ENCODE measurements at places on chromosomes 12 and 14.

DNA sequence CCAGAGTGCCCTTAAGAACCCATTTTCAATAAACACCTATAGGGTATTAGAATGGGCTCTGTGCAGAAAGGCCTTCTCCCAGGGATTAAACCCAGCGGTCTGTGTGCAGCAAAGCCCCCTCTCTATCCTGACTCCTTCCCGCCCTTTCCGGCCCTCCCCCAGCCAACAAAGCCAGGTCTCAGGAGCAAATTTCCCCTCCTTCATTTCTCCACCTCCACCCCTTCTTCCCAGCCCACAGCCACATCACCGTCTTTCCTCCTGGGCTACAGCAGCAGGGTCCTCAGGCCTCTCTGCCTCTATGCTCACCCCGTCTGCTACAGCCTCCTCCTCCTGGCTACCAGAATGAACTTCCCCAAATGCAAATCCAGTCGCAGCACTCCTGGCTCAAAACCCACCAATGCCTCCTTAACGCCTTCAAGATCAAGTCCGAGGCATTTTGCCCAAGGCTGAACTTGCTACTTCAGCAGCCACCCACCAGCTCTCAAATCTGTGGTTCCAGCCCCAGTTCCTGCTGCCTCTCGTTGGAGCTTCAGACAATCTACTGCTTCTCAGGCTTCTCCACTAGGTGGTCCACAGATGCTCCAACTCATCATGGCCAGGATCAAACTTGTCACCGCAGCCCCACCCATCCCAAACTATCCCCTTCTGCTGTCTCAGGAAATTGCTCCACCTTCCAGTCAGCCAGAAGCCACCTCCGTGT lies 134.8 kb downstream of the BCL11B start:
- DNase-seq = no peak
- no peak overlapping the region for H3K27ac ChIP-seq
- H3K4me1 ChIP-seq = peaks cover 12% of the 10 kb centered on the region
- H3K27me3 ChIP-seq = no peaks in the 10 kb centered on the region
- H3K4me3 ChIP-seq = no peak overlapping the region

- H3K27me3 ChIP-seq = peaks cover 38% of the 10 kb centered on the region
- no peaks in the 10 kb centered on the region for H3K36me3 ChIP-seq
- no peak overlapping the region for H3K4me3 ChIP-seq
- peaks cover 27% of the 10 kb centered on the region for H3K4me1 ChIP-seq
Observed at GRCh38 chr12:52007982-52008510, 1.3 kb downstream of the TAMALIN start.

DNA sequence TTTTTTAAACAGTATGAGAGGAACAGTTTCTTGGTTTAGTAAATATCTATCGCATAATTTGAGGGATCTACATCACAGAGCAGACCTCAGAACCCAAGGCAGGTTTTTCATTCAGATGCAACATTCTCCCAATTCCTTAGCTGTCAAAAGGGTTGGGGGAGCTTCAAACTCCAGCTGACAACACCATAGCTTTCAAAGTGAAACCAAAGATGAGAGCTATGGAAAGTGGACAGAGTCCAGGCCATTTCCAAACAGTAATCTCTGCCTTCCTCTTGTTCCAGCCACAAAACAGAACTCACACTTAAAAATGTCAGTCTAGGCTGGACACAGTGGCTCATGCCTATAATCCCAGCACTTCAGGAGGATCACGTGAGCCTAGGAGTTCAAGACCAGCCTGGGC lies 87.8 kb downstream of the SPRING1 start:
- no peak overlapping the region for H3K4me3 ChIP-seq
- H3K36me3 ChIP-seq = no peaks in the 10 kb centered on the region

GRCh38 chr14:27608377-27608776 lies 1010.5 kb upstream of the NOVA1 start:
- no peak overlapping the region for H3K4me3 ChIP-seq
- no peak for DNase-seq
- H3K27me3 ChIP-seq = no peaks in the 10 kb centered on the region
- H3K36me3 ChIP-seq = no peaks in the 10 kb centered on the region

DNA sequence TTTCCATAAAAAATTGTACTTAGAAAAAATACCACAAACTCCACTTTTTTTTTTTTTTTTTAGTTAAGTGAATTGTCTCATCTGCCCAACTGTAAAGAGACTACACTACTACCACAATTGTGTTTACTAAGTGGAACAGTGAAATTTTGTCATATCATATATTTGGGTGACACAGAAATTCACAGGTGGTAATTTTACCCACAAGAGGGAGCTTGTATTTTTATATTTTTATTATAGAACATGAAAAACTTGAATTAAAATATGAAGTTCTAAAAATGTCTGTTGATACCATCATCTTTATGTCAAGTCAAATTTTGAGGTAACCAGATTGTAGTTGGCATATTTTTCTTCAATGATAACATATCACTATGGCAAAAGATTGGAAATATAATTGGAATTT lies 329.4 kb upstream of the SOX5 start:
- no peak overlapping the region for H3K4me3 ChIP-seq
- no peaks in the 10 kb centered on the region for H3K27me3 ChIP-seq
- H3K27ac ChIP-seq = no peak overlapping the region
- H3K4me1 ChIP-seq = peaks cover 15% of the 10 kb centered on the region
- H3K36me3 ChIP-seq = no peaks in the 10 kb centered on the region

DNA sequence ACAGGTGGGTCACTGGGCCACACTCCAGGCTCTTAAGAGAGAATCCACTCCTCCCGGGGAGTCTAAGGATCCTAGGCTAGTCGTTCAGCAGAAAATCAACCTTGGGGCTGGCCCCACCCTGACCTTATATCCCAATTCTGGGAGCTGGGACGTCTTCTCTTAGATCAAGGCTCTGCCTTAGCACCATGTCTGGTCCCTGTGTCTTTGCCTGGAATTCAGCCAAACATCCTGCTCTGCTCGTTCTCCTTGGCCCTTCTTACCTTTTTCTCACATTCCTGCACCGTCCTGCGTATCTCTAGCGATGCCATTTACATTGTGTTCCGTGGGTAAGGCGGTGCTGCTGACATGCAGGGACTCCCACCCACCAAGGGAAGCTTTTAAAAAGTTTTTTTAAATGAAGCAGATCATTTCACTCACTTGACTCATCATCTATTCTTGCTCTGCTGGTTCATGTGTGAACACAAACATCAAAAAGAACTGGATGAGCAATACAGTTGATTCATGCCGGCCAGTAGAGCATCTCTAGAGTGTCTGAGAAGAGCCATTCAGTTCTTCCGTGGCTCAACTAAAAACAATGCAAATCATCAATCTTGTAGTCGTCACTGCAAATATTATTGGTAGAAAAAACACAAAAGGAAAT lies 50.2 kb downstream of the KCNK13 start:
- H3K27me3 ChIP-seq = no peaks in the 10 kb centered on the region
- DNase-seq = no peak
- H3K36me3 ChIP-seq = no peaks in the 10 kb centered on the region

GRCh38 chr12:103020839-103021238 lies 63.4 kb downstream of the ASCL1 start:
- no peak overlapping the region for H3K27ac ChIP-seq
- no peaks in the 10 kb centered on the region for H3K4me1 ChIP-seq
- H3K4me3 ChIP-seq = no peak overlapping the region
- H3K27me3 ChIP-seq = no peaks in the 10 kb centered on the region
- H3K36me3 ChIP-seq = no peaks in the 10 kb centered on the region

GRCh38 chr12:130872179-130873096 lies 572 bp downstream of the RAN start:
- H3K4me1 ChIP-seq = peaks cover 38% of the 10 kb centered on the region
- DNase-seq = peak; percentile 53
- no peaks in the 10 kb centered on the region for H3K27me3 ChIP-seq

GRCh38 chr12:31225656-31226535 lies 100.1 kb downstream of the SINHCAF start:
- no peaks in the 10 kb centered on the region for H3K36me3 ChIP-seq
- no peak for DNase-seq
- H3K27me3 ChIP-seq = peaks cover 2% of the 10 kb centered on the region
- no peaks in the 10 kb centered on the region for H3K4me1 ChIP-seq

- H3K4me3 ChIP-seq = no peak overlapping the region
- H3K27ac ChIP-seq = no peak overlapping the region
- DNase-seq = no peak
- peaks cover 48% of the 10 kb centered on the region for H3K27me3 ChIP-seq
Observed at GRCh38 chr14:23357261-23357660, 4.6 kb upstream of the SLC22A17 start.

- H3K36me3 ChIP-seq = no peaks in the 10 kb centered on the region
- DNase-seq = no peak
- no peaks in the 10 kb centered on the region for H3K4me1 ChIP-seq
Observed at GRCh38 chr12:79648881-79649280, 41.9 kb downstream of the PAWR start.

DNA sequence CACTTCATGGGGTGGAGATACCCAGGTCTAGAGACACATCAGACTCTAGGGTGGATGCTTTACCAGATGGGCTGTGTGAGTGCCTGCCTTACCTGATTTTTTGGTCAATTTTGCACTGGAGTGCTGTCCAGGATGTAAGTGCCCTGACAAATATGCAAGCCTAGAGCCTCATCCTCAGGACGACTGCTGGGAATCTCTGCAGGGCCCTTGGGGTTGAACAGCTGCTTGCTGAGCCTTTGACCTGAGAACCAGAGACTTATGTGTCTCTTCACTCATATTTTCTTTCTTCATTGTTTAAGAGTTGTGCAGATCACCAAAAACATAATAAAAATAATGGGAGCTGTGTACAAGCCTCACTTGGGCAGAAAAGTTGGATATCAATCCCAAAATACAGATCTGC lies 551.5 kb upstream of the ATP2B1 start:
- no peaks in the 10 kb centered on the region for H3K27me3 ChIP-seq
- H3K4me1 ChIP-seq = no peaks in the 10 kb centered on the region
- H3K4me3 ChIP-seq = no peak overlapping the region
- H3K36me3 ChIP-seq = no peaks in the 10 kb centered on the region
- H3K27ac ChIP-seq = no peak overlapping the region

DNA sequence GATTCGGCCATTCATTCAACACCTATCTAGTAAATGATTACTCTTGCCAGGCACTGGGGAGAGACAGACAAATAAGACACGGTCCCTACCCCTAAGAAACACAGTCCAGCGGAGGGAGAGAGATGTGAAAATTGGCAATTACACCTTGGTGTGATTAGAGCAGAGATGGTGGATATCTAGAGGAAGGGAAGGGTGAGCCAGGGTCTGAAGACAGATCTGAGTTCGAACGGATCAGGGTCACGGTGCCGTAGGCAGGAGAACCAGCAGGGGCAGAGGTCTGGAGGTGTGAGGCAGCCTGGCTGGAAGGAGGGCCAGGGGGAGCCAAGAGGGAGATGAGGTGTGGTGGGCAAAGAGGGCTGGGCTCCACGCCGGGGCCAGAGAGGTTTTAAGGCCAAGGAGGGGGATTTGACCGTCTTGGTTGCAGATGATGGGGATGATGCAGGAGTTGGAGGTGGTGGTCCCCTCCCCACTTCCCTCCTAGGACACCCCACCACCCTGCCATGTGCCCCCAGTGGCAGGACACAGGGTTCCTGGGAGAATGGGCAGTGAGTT lies 27.1 kb downstream of the FAM222A start:
- no peak for DNase-seq
- no peaks in the 10 kb centered on the region for H3K36me3 ChIP-seq
- H3K4me3 ChIP-seq = no peak overlapping the region
- no peak overlapping the region for H3K27ac ChIP-seq

- H3K27ac ChIP-seq = no peak overlapping the region
- H3K4me1 ChIP-seq = no peaks in the 10 kb centered on the region
- no peak for DNase-seq
- H3K27me3 ChIP-seq = no peaks in the 10 kb centered on the region
Observed at GRCh38 chr12:20350495-20350894, 17.8 kb upstream of the PDE3A start.

DNA sequence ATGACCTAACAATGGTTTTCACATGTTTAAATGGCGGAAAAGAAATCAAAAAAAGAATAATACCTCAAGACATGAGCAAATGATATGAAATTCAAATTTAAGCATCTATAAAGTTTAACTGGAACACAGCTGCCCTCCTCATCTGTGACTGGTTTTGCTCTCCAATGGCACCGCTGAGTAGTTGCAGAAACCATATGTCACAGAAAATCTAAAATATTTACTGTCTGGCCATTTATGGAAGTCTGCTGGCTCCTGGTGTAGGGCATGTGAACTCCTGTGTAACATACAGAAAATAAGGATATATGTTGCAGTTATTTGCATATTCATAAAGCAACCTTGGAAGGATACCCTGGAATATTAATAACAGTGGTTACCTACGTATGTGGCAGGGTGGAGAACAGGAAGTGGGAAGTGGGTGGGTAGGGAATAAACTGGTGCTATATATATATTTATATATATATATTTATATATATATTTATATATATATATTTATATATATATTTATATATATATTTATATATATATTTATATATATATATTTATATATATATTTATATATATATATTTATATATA lies 48.4 kb downstream of the LTBP2 start:
- H3K4me1 ChIP-seq = no peaks in the 10 kb centered on the region
- no peak for DNase-seq
- H3K36me3 ChIP-seq = no peaks in the 10 kb centered on the region
- H3K27me3 ChIP-seq = peaks cover 8% of the 10 kb centered on the region

DNA sequence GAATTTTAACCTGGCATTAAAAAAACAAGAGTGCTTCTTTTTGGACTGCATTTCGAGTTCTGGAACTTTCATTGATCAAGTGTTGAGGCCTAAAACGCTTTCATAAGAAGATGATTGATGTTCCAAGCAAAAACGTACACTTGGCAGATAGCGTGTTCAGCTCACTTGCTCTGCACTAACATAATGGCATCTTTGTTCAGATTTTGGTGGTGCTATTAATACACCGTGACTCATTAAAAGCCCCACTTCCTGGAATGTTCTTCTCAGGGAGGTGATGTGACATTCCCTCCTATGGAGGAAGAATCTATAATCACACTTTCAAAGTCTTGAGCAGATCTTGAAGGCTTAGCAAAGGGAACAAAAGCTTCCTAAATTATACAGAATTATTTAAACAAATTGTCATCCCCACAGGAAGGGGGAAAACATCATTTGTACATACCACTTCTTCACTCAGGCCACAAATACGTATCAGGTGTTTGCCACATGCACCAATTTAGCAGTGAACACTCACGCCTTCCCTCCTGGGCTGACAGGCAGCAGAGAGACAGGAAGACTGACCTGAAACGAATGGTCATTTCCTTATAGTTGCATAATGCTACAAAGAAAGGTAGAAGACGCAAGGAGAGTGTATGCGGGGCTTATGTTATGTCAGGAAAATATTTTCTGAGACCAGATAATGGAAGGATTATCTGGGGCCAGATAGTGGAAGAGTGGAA lies 15.4 kb downstream of the HSP90AA1 start:
- no peaks in the 10 kb centered on the region for H3K36me3 ChIP-seq
- no peaks in the 10 kb centered on the region for H3K27me3 ChIP-seq
- no peak overlapping the region for H3K27ac ChIP-seq
- H3K4me1 ChIP-seq = no peaks in the 10 kb centered on the region

GRCh38 chr14:28254768-28255167 lies 511.8 kb upstream of the FOXG1 start:
- no peak overlapping the region for H3K4me3 ChIP-seq
- H3K4me1 ChIP-seq = no peaks in the 10 kb centered on the region
- DNase-seq = no peak
- no peaks in the 10 kb centered on the region for H3K36me3 ChIP-seq

GRCh38 chr12:27971606-27972005 lies 927 bp downstream of the PTHLH start:
- no peaks in the 10 kb centered on the region for H3K27me3 ChIP-seq
- H3K4me3 ChIP-seq = no peak overlapping the region

GRCh38 chr14:61322011-61322798 lies 826 bp downstream of the PRKCH start:
- H3K36me3 ChIP-seq = peaks cover 28% of the 10 kb centered on the region
- H3K4me1 ChIP-seq = peaks cover 47% of the 10 kb centered on the region
- peak; percentile 50 for DNase-seq
- no peaks in the 10 kb centered on the region for H3K27me3 ChIP-seq

GRCh38 chr12:57003395-57003794 lies 3.0 kb downstream of the ZBTB39 start:
- peaks cover 23% of the 10 kb centered on the region for H3K4me1 ChIP-seq
- no peak overlapping the region for H3K27ac ChIP-seq
- H3K36me3 ChIP-seq = peaks cover 50% of the 10 kb centered on the region
- no peak for DNase-seq
- H3K4me3 ChIP-seq = no peak overlapping the region

Measured in DND-41 (cell line).